ENCODE measurements at places on chromosomes 16 and 17.

DNA sequence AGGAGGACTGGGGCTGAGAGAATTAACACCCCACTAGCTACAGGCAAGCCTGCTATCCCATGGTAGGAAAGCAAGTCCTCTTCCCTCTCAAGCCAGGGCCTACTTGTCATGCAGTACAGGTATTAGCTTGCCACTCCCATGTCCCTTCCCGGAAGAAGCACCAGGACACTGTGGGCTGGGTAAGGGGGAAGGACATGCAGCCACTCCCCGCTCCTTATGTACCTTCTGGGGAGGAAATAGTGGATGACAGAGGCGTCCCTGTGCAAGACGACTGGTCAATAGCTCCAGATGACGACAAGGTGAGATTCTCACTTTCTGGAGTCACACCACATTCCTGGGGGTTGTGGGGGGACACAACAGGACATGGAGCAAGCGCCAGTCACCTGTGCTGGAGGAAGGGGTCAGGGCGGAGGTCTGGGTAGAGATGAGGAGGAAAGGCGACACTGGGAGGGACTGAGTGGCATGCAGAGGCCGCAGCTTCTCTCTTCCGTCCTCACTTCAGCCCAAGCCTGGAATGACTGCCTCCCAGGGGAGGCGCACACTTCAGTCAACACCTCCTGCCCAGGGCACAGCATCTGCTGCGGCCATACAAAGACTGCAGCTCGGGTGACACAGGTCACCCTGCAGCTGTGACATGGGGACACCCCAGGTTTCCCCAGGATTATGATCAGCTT lies 15.1 kb upstream of the FOXJ1 start:
- no peak for DNase-seq

DNA sequence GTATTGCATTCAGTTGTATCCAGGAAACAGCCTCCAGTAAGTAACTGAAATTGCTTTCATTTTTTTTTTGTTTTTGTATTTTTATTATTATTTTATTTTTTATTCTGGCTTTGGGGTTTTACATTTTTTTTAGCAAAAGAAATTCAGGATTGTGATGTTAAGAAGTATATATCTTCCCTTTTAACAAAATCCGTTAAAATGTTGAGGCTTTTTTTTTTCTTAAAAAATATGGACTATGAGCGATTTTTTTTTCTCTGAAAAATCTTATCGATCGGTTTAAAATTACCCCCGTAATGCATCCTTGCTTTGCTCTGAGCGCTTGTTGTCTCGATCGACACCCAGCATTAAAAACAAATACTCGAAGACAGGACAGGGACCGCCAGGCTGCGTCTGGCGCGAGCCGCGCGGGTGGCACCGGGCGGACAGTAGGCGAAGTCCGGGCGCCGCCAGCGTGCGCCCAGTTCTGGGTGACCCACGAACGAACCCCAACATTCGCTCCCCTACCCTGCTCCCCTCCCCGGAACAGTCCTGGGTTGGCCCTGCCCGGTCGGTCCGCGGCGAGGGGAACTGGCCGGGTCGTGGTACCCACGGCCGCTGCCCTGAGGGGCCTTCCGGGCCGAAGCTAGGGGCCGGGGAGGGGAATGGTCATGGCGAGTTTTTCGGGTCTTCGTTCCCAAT lies 482 bp downstream of the BAHCC1 start:
- no peak for DNase-seq

DNA sequence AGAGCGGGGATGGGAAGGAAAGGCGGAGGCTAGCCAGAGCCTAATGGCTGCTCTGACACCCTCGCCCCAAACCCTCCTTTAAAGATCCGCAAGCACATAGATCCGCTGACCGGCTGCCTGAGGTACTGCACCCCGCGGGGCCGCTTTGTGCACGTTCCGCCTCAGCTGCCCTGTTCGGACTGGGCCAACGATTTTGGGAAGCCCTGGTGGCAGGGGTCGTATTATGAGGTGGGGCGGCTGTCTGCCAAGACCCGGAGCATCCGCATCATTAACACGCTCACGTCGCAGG lies 663 bp downstream of the CYB5D1 start:
- DNase-seq, result no peak

GRCh38 chr17:40022497-40022896 lies 7.3 kb downstream of the CSF3 start:
- no peak for DNase-seq

DNA sequence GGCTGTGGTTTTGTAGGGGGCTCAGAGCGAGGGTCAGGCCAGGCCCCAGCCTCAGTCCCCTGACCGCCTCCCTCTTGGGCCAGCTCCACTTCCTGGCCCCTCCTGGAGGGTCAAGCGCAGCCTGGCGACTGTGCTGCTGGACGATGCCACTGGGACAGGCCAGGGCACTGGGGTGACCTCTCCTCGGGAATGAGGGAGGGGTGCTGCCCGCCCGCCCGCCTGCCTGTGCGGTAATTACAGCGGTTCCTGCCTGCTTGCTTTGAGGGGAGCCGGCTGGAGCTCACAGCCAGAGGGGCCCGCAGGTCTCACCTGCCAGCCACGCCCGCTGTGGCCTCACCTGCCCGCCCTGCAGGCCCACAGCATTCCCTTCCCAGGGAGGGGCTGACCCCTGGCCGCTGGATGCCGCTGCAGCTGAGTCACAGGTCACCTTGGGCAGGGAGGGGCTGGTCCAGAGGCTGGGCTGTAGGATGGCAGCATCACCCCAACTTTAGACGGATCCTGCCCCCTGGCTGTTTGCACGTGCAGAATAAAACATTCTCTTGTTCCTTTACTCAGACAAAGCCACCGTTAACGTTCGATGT lies 76.7 kb upstream of the CBX4 start:
- no peak for DNase-seq

- DNase-seq, result no peak
Observed at GRCh38 chr17:6901086-6901485, 69.6 kb upstream of the TEKT1 start.

DNA sequence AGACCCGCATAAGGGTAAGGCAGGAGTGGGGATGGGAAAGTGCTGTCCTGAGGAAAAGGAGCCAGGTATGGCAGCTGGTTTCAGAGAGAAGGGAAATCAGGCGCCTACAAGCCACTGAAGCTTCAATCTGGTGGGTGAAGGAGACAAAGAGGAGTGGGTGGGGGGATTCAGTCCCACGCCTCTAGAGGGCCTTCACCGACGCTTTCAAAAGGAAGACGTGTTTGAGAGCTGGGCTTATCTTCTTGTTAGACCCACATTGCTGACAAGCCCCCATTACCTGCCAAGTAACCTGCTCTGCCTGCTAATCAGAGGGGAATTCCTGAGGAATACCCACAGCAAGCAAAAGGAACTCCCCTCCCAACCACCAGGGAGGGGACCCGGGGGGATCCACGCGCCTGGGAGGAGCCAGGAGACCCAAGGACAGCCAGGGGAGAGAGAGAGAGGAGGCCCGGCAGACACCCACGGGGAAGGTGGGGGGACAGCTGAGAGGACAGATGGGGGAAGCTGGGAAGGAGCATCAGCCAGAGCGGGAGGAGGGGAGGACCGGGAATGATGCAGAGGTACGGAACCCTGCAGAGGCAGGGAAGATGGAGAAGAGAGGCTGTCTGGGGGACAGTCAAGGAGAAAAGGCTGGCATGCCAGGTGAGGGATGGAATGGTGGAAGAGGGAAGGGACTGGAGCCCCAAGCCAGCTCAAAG lies 1.0 kb downstream of the MTMR4 start:
- DNase-seq, result no peak

DNA sequence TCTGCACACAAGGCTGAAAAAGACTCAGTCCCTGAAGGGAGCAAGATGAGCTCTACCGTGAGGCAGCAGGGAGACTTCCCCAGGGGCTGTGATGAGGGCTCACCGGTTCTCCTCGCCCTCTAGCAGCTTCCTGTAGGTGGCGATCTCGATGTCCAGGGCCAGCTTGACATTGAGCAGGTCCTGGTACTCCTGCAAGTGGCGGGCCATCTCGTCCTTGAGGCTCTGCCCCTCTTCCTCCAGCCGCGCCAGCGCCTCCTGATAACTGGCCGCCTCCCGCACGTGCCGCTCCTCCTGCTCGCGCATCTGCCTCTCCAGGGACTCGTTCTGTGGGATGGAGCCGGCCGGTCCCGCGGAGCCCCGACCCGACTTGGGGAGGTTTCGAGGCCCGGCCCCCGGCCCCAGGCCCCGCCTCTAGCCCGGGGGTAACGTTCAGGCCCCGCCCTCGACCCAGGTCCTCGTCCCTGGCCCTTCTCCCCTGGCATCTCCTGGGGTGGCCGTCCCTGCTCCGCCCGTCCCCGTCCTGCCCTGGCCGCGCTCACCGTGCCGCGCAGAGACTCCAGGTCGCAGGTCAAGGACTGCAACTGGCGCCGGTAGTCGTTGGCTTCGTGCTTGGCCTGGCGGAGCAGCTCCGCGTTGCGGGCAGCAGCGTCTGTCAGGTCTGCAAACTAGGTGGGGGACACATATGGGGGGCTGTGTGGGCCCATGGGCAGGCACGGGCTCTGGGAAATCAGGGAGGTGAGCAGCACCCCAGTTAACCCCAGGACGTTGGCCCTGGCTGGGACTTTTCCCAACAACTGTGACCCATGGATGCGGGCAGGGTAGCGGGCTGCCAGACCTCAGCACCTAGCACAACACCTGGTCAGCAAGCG lies 3.9 kb downstream of the GFAP start:
- peak; percentile 23 for DNase-seq

GRCh38 chr17:57091186-57091618 lies 6.2 kb downstream of the AKAP1 start:
- no peak for DNase-seq
